ENCODE measurements at places on chromosomes 4 and X.

GRCh38 chr4:10200869-10201268 lies 84.3 kb upstream of the WDR1 start:
- DNase-seq = no peak

GRCh38 chr4:123676890-123677229 lies 280.3 kb downstream of the SPRY1 start:
- DNase-seq = peak; percentile 27

GRCh38 chr4:24965627-24966026 lies 52.8 kb upstream of the CCDC149 start:
- no peak for DNase-seq

GRCh38 chrX:49106930-49107329 lies 16.6 kb downstream of the GPKOW start:
- DNase-seq = no peak

DNA sequence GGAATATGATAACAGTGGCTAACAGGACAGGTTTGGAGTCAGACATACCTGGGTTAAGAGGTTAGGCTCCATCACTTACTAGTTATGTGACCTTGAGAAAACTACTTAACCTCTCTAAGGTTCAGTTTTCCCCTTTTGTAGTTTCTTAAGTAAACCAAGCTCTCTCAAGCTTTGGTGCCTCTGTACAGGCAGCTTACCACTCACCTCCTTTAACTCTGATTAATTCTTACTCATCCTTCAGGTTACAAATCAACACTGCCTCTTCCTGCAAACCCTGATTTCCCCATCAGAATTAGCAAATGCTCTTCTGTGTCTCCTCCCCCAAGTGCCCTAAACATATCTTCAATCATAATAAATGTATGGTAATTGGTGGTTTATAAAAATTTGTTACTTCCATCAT lies 3.5 kb upstream of the SERTM2 start:
- DNase-seq = no peak

Measured in NCI-H187 treated with DMSO at 0.1 percent for 48 hours (cell line).